NCI-H226 (cell line): ENCODE measurements at places on chromosomes 2 and 18.
A peak's percentile ranks its signal among the peaks of the same experiment; 100 is the strongest.

GRCh38 chr2:160703648-160704585 lies 210.3 kb upstream of the RBMS1 start:
- DNase-seq = peak; percentile 54

GRCh38 chr2:98702127-98702802 lies 28.7 kb downstream of the MGAT4A start:
- DNase-seq = no peak

GRCh38 chr2:10166676-10167292 lies 44.2 kb downstream of the RRM2 start:
- no peak for DNase-seq

GRCh38 chr2:235532307-235532706 lies 38.5 kb downstream of the AGAP1 start:
- no peak for DNase-seq

DNA sequence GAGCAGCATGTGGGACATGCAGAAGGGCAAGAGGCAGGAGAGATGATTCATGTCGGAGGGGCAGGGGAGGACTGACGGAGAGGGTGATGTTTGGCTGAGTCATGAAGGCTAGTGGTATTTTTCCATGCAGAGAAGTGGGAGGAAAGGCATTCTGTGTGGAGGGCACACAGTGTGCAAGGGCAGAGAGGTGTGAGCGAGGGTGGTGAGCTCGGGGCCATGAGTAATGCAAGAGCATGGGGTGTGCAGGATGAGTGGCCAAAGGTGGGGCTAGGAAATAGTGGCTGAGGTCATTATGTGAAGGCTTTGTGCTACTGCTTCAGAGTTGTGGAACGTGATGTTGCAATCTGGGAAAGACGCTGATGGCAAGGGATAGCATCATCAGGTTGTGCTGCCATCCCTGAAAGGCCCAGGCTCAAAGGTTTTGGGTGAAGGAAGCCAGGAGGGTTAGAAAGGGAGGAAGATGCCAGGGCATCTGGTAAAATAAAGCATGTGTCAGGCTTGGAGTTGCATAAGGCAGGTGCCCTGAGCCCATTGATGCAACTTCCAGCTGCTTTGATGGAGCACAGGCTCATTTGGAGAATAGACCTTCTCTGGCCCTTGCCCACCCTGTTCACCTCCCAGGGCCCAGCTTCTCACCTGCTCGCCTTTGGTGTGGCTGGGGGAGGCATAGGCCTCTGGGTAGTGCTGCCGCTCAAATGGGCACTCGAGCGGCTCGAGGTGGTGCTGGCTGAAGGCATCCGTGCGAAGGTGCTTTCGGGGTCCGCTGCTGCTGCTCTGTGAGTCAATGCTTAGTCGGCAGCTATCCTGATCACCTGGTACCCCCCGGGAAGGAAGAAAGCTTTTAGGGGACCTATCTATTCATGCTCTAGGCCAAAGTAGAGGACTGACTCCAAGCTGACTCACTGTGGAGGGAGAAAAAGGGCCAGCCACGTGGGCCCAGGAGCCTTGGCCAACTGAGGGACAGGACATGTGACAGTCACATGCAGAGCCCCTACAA lies 37.5 kb downstream of the PAX8 start:
- peak; percentile 100 for DNase-seq

DNA sequence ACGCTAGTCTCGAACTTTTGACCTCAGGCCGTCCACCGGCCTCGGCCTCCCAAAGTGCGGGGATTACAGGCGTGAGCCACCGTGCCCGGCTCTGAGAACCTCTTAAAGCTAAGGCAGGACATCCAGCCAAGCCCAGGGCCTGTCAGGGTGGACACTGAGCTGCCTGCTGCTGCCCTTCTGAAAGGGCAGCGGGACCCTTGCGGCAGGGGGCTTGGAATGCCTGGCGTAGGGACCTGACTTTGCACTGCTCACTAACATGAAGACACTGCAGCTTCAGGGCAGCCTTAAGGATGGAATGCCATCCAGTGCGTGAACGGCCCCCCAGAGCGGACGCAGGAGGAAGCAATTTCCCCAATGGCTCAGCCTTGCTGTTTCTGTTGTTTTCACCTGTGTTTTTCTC lies 9.0 kb downstream of the CYS1 start:
- DNase-seq = no peak
